ENCODE measurements at places on chromosomes 2 and 18.

GRCh38 chr2:224085246-224085645, 46.2 kb upstream of the SERPINE2 start:
- no peak for DNase-seq

GRCh38 chr2:196482119-196483065, 157.1 kb upstream of the CCDC150 start:
- DNase-seq: no peak

- no peak for DNase-seq
Measured at GRCh38 chr18:36398419-36398818, 100.9 kb downstream of the FHOD3 start.

DNA sequence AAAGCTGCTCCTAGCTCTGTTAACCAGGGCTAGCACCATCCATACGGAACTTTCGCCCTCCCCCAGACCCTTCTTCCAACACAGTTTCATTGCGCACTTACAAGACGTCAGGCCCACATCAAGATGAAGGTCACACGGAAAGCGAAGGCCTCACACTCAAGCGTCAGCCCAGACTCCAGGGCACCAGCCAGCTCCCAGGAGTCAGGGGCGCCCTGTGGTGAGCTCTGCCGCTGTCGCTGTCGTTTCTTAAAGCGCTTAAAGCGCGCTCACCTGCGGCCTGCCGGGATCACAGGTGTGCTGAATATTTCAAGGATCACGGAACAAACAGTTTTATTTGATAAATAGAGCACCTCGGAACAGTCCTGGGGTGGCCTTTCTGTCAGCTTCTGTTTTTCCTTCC, 163.1 kb downstream of the CDH20 start:
- no peak for DNase-seq

GRCh38 chr2:233764264-233764663, 4.2 kb downstream of the UGT1A1 start:
- DNase-seq: no peak

DNA sequence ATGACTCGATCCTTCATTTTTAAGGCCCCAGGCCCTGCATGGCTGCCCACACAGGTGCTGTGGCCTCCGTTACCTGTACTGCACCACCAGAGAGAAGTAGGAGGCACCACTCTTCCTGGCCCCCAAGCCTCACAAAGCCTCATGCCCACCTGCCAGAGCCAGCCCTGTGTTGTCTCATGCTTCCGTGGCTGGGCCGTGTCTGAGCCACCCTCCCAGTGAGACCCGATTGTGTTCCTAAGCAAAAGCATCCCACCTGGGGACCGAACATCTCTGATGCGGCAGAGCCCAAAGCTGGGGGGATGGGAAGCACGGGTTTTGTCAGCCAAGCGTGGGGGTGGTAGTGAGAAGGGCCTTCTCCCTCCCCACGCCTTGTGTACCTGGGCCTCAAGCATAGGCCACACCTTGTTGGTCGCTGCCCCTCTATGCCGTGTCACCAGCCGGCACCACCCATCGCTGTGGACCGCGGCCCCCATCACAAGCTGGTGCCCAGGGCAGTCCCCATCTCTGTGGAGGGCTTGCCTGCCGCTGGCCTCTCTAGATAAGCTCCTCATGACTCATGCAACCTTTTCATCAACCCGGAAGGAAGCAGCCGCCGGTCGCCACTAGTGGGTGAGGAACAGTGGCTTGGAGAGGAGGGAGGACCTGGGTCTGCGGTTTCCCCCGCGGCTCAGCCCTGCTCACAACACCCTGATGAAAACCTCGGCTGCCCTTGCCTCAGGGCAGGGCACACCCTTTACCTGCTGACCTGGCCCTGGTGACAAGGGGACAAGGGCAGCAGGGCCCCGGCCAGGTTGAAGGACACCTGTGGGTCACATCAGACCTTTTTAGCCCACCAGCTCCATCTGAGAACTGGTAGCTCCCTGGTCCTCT, 2.7 kb upstream of the RNPEPL1 start:
- peak; percentile 65 for DNase-seq

DNA sequence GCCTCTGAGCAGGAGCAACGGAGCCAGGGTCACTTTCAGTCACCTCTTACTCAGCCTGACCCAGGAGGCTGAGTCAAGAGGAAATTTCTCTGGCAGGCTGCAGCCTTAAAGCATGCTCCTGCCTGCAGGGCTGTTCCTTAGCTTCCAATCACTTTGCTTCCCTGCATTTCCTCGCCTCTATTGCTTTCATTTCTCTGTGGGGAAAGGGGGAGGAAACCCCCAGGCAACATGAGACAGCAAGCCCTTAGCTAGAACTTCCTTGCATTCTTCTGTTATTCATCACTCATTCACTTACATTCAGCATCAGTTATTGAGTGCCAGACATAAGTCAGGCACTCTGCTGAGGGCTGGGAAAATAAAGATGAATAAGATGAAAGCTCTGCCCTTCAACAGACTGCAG, 13.0 kb downstream of the XDH start:
- DNase-seq: no peak

GRCh38 chr2:111905990-111906735, 7.8 kb downstream of the MERTK start:
- DNase-seq: no peak

All from stimulated activated CD8-positive, alpha-beta memory T cell treated with anti-CD3 and anti-CD28 coated beads, Interleukin-15, amount 100 ng/mL, for 24 hours (primary cell).